Amniotic stem cell (primary cell): ENCODE measurements at places on chromosomes 7 and 10.

- no peak for DNase-seq
Observed at GRCh38 chr10:85888004-85888403, 478.6 kb downstream of the GRID1 start.

DNA sequence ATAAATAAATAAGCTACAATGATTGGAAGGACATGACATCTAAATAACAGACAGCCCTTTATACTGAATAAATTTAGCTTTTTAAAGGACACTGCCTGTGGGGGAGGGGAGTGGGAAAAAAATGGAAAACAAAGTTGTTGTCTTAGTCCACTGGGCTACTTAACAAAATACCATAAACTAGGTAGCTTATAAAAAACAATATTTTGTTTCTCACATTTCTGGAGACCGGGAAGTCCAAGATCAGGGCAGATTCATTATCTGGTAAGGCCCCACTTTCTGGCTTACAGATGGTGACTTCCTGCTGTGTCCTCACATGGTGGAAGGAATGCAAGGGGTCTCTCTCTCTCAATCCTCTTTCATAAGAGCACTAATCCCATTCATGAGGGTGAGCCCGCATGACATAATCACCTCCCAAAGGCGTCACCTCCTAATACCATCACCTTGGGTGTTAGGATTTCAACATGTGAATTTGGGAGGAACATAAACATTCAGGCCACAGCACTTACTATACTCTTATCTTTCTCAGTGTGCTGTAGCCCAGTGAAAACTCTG lies 43.0 kb downstream of the DNAJC12 start:
- no peak for DNase-seq

GRCh38 chr7:136687693-136688322 lies 180.6 kb upstream of the CHRM2 start:
- DNase-seq = peak; percentile 8

GRCh38 chr7:105154084-105154483 lies 140.1 kb downstream of the KMT2E start:
- no peak for DNase-seq

GRCh38 chr10:30990351-30990750 lies 41.3 kb downstream of the ZNF438 start:
- DNase-seq = no peak
